ENCODE measurements at places on chromosomes 6 and 20. TPM values are rescaled to one million over a fixed set of nuclear protein-coding genes. Genes with fewer than 3 reads are reported as not detected.

DNA sequence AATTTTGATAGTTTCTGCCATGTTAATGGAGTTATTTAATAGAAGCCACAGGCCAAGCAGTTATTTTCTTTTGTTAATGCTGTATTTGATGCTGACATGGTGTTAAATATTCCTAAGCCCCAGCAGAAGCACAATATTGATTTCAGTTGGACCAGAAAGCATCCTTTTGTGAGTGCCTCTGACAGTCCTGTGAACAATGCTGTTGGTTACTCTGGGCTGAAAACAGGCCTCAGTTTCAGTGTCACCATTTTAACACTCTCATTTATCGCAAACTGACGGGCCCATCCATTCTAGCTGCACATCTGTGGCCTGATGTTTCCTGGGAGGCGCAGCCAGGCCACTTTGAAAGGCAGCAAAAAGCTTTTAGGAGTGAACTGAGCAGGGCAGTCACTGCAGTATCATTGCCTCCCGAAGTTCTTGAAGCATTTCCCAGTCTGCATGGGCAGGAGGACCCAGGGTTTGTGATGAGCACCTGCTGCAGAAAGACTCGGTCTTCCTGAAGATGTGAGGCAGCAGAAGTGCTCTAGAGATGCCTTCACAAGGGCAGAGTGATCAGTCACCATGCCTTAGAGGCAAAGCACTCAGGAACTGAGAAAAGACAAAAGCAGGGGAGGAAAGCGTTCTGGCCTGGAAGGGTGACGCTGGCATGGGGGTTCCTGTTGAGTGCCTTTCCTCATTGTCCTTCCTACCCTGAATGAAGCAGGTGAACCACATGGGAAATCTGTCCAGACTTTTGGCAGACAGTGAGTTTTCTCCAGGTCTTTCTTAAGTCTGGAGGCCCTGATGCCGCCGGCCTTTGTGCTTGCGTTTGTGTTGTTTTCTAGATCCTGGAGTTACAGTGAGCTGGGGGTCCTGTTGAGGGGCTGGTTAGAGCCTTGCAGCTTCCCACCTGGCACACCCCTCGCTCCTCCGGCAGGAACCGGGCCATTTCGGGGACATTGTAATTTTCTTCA, 74.0 kb downstream of the ZDHHC14 start:
- DNase-seq, result no peak

- DNase-seq, result no peak
Measured at GRCh38 chr6:136991646-136992045, 53.1 kb downstream of the IL20RA start.

- no peak for DNase-seq
Measured at GRCh38 chr20:13283869-13284829, 63.1 kb downstream of the ISM1 start.

PET117 gene
- 58.3 TPM for total RNA-seq

LRRC1 gene
- total RNA-seq, result 14.0 TPM

DNA sequence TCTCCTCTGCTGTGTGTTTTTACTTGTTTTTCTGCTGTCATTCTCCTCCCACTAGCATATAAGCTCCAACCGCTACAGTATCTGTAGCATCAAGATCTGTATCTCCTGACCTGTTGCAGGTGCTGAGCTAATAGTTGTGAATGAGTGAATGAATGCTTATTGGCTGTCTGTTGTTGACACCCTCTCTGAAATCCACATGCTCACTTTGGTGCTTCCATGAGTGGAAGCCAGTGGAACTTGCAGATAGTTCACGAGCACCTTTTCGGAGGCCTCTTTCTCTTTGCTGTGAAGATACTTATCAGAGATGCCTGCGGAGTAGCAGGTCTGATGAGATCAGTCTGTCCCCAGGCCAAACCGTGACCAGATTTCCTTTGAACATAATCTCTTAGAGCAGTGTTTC, 117.3 kb downstream of the EYA2 start:
- no peak for DNase-seq

CLPSL2 gene
- total RNA-seq, result not detected

GRCh38 chr6:137399881-137400443, 94.2 kb downstream of the OLIG3 start:
- DNase-seq, result no peak
